Activated CD4-positive, alpha-beta T cell treated with anti-CD3 and anti-CD28 coated beads, Interleukin-2, amount 10 ng/mL, durations not matched to agents 7 days and 5 days (primary cell): ENCODE measurements at places on chromosomes 7 and 10. TPM values are rescaled to one million over a fixed set of nuclear protein-coding genes. Genes with fewer than 3 reads are reported as not detected.

ADAM12 gene
- total RNA-seq: 0.65 TPM

RNF148 gene
- total RNA-seq: not detected

PLEKHS1 gene
- 0.10 TPM for total RNA-seq

TRAPPC14 gene
- total RNA-seq: 54.6 TPM

PTPRZ1 gene
- total RNA-seq: not detected

NPC1L1 gene
- total RNA-seq: not detected

POLR2J3 gene
- total RNA-seq: 53.8 TPM

KCND2 gene
- total RNA-seq: not detected

CROT gene
- 12.9 TPM for total RNA-seq

GRID2IP gene
- total RNA-seq: 0.07 TPM

SMO gene
- not detected for total RNA-seq

UPK3B gene
- total RNA-seq: 1.3 TPM

NPSR1 gene
- total RNA-seq: not detected

MALRD1 gene
- total RNA-seq: not detected
